Muscle of leg (tissue), 16 donors: ENCODE measurements at places on chromosomes 12 and 14.

GRCh38 chr12:44960423-44960822 is 84.3 kb upstream of the NELL2 start:
- no peak for DNase-seq

DNA sequence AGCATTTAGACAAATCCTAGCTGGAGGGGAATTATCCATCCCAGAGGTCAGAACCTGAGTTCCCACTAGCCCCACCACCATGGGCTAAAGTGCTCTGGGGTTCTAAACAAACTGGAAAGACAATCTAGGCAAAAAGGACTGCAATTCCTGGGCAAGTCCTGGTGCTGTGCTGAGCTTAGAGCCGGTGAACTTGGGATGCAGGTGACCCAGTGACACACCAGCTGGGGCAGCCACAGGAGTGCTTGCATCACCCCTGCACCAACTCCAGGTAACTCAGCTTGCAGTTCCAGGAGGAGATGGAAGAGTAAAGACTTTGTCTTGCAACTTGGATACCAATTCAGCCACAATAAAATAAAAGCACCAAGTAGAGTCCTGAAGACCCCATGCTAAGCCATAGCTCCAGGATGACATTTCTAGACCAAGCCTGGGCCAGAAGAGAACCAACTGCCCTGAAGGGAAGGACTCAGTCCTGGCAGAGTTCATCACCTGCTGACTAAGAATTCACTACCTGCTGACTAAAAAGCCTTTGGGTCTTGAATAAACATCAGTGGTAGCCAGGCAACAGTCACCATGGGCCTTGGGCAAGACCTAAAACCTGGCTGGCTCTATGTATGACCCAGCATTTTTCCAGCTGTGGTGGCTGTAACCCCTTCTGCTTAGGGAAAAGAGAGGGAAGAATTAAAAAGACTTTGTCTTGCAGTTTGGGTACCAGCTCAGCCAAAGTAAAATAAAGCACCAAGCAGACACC is 223.4 kb upstream of the DIO2 start:
- no peak for DNase-seq

GRCh38 chr14:22391908-22392565 is 197.0 kb downstream of the DAD1 start:
- DNase-seq: peak; percentile 73

- peak; percentile 22 for DNase-seq
These were observed 49.9 kb downstream of the HELB start for GRCh38 chr12:66352197-66352596.

GRCh38 chr14:66281036-66281776 is 205.0 kb upstream of the CCDC196 start:
- no peak for DNase-seq

DNA sequence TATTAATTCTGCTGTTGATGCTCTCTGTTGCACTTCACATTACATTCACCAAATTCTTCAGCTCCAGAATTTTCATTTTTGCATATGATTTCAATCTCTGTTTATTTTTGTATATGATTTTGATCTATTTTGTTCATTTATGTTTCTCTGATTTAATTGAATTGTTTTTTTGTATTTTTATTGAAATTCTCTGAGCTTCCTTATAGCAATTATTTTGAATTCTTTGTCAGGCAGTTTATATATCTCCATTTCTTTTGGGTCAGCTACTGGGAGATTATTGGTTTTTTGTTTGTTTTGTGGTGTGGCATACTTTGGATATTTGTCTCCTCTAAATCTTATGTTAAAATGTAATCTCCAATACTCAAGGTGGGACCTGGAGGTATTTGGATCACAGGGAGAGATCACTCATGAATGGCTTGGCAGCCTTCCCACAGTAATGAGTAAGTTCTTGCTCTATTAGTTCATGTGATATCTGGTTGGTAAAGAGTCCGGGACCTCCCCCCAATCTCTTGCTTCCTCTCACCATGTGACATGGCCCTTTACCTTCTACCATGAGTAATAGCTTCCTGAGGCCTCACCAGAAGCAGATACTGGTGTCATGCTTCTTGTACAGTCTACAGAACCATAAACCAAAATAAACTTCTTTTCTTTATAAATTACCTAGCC is 8.7 kb upstream of the TCL1A start:
- DNase-seq: no peak

DNA sequence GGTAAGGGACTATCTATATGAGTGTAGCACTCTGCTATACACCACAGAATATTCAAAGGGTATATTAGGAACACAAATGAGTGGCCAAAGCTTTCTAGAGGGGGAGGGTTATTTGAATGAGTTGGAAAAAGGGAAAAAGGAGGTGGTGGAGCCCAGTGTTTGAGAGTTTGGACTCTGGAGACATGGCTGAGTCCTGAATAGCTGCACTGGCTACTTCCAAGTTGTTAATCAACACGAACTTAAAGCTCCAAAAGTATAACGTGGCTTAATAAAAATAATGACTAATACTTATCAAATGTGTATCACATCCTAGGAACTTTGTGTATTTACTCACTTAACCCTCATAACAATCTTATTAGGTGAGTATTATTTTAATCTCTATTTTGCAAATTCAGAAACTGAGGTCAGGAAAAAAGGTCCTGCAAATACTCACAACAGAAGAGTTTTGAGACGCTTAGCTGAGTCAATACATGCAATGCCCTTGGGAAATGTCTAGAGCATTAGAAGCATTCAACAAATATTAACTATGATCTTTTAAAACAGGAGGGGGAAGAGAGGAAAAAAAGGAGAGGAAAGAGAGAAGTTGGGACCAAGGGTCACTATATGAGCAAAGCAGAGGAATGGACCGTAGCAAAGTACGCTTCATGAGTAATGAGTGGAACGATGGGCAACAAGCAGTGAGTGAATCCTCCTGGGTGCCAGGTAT is 189.5 kb upstream of the HMGA2 start:
- no peak for DNase-seq

DNA sequence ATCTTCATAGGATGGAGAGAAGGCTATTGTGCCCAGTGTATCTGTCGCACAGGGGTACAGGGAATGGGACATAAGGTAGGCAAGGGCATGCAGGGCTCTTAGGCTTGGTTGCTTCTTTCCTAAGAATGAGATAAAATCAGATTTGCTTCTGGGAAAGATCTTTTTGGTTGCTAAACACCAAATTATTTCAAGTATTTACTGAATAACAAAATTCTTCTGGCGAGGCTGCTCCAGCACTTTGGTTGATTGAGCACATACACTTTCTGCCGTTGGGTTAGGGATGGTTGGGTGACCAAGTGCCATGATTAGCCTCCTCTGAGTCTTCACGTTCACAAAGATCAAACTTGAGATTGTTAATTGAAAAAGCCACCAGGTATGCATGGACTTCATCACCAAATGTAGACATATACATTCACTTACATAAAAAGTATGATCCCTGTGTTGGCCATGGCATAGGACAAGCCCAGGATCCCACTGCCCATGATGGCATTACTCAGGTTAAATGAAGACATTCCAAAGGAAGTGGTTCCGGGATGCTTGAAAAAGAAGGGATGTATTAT is 38.2 kb downstream of the SLC38A4 start:
- DNase-seq: no peak

DNA sequence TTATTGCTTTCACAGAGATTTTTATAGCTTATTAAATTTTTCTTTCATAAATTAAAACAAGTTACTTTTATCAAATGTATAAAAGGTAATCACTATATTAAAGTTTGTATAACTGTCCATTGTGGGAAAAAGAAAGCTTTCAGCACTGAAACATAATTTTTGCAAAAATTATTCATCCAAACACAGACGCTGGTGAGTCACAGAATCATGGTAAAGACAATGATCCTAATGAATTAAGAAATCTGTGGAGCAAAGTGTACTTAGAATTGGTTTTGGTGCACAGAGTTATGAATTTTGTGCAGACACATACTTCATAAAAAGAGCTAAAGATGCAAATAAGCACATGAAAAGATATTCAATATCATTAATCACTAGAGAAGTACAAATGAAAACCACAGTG is 31.7 kb upstream of the C2CD5 start:
- DNase-seq: no peak

DNA sequence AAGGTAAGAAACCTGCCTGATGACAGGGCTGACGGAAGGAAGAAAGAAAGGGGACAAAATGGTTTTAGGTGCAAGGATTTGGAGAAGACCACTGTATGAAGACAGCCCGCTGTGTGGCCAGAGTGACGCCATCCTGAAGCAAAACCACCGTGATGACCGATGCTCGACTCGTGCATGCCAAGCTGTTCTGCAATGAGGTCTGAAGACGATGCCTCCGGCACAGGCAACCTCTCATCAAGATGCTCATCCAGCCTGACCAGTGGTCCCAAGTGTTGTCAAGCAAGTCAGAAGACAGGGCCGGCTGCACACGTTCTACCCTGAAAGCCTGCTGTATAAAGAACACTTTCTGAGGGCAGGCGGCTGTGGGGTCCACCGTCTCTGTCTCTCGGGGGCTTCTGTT is 34.8 kb downstream of the STX2 start:
- no peak for DNase-seq

- DNase-seq: peak; percentile 88
These were observed 848.6 kb upstream of the LRFN5 start for GRCh38 chr14:40758076-40758475.
